ENCODE measurements at places on chromosomes 1 and 21. TPM values are rescaled to one million over a fixed set of nuclear protein-coding genes. Genes with fewer than 3 reads are reported as not detected.
A peak's percentile ranks its signal among the peaks of the same experiment; 100 is the strongest.

DNA sequence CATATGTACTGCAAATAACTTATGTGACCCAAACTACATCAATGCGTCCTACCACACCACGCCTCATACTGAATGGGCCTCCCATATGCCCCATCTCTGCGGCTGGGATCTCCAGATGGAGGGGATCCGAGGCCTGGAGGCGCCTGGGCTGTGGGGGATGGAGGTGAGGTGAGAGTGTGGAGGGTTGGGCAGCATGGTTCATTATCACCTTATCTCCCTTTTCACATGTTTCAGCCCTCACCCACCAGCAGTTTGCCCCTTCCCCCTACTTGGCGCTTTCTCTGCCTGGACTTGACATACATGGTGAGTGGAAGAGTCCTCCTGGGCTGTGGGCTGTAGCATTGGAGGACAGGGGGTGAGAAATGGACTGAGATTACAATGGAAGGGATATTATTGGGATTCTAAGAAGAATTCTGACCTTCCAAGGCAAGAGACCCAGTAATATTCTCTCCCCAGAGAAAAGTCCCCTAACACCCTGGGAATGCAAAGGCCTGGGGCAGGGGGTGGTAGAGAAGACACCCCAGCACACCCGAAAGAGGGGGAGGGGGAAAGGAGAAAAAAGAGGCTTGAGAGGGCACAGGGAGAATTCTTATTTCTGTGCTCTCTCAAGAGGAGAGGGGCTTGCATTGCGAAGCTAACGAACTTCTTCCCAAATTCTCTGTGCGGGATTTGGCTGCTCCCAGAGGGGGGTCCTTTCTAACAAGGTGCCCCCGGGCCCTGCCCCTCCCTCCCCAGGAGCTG is 61.4 kb downstream of the MEF2D start:
- DNase-seq = no peak

DNA sequence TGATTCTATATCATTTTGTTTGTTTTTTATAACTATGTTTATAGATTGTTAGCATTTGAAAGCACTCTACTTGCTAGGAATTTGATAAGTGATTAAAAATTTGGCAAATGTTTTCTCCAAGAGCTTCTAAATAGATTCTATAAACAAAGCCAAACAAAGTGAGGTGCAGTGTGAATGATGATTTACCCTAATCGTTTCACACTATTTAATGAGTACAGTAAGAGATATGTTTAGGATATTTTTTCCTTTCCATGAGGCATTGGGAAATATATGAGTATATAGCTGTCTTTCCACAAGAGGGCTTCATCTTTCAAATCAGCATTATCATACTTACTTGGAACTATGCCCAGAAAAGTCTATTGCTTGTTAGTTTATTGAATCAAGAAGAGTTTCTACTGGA is 277.0 kb upstream of the BRINP3 start:
- no peak for DNase-seq

- DNase-seq = no peak
These were observed 725.1 kb downstream of the BRINP3 start for GRCh38 chr1:189752461-189752995.

- no peak for DNase-seq
These were observed 89.8 kb downstream of the LRRC53 start for GRCh38 chr1:74422421-74423292.

- no peak for DNase-seq
These were observed 150.4 kb upstream of the NEGR1 start for GRCh38 chr1:72432645-72433267.

DNA sequence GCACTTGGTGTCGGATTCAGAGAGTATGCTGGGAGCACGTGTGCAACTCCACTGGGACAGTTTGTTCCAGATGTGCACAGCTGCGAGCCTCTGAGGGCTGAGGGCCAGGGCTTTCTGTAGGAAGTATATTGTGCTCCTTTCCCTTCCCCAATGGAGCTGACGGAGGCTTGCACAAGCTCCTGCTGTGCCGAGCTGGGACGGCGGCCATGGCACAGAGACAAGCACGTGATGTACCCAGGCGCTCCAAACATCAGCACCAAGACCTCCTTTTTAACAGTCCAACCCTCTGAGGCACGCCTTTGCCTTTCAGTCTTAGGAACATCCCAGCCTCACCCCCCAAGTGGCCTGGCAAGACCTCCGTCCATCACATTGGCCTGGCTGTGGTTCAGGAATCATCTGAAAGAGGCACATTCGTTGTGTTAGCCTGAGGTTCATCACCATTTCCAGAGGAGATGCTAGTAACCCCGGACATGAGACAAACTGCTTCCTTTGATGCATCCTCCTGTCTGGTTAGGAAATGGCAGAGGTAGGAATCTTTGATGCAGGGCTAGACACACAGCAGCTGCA is 339.2 kb upstream of the KAZN start:
- DNase-seq = peak; percentile 75

- no peak for DNase-seq
These were observed 240.6 kb downstream of the NCAM2 start for GRCh38 chr21:21238629-21239400.

DNA sequence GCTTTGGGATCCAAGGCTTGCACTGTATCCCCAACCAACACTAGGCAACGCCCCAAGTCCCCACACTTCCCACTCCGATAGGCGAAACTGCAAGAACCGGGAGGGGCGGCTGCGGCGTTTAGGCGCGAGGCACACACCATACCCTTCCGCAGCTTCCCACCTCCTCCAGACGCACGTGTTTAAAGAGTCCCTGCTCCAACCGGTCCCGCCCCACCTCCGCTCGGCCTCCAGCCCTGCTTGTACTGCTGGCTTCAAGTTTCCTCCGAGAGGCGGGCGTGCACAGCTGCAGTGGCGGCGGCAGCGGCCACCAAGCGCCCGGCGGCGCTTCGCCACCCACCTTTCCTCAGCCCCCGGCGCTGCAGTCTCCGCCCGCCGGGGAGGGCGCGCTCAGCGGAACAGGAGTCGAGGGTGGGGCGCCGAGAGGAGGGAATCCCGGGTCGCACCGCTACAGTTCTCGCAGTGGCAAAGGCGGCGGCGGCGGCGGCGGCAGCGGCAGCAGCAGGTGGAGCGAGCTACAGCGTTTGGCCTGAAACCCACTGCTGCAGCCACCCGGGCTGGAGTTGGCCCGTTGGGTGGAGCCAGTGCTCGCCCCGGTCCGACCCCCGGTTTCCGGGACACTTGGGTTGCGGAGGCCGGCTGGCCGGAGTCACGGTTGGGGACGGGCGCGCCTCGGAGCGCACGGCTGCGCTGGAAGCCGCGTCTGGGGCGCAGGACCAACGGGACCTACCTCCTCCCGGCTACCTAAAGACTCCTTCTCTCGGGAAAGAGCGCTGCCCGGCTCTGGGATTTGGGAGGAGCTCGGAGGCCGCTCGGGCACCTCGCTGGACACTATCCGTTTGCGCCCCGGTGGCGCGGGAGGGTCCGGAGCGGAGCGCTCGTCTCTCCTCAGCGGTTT is at the start of gene CNIH3:
Gene CNIH3, plus strand, starts transcription at position 457 of the 895 bp plus-strand sequence. CDS start 858 bp downstream, outside the sequence.
- peak; percentile 60 for DNase-seq

- DNase-seq = no peak
These were observed 132.2 kb upstream of the HOOK1 start for GRCh38 chr1:59682396-59683080.

- no peak for DNase-seq
These were observed 519.5 kb downstream of the SMYD3 start for GRCh38 chr1:245987577-245987976.

DNA sequence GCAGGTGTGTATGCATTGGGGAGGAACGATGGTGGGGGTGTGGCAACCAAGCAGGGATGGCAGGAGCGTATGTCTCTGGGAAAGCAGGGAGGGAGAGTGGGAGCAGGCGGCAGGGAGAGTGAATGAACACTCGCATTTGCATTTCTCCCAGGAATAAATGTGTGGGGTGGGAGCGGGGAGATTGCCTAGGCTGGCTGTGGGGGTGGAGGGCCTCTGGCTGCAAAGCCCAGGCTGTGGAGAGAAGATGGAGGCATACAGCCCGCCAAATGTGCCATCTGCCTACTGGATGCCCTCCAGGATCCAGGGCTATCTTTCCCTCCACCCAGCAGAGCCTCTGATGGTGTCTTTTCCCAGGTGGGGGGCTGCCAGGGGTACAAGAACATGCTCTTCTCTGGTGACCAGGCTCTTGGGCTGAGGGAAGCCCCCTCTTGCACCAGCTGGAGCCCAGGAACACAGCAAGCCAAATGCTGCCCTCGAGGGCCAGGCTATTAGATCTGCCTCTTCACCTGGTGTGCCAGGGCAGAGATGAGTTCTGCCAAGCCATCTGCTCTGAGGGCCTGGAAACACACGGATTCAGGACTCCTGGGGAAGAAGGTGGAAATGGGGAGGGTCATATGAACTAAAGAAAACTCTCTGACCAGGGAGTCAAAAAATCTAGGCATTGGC is 1.7 kb upstream of the OPTC start:
- no peak for DNase-seq

DNA sequence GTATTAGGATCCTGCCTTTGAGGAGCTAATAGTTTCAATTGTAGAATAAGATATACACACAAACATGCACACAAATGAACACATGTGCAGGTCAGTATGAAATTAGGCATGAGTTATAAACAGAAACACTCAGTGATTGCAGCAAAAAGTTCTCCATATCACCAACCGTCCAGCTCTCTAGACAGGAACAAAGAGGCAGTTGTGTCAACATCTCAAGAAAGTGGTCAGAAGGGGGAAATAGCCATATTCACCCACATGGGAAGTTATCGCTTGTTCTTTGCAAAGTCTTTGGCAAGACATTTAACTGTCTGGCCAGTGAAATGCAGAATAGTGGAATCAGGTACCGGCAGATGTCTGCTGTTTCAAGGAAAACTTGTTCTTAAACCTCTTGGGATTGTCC is 29.4 kb upstream of the PIGC start:
- no peak for DNase-seq

DNA sequence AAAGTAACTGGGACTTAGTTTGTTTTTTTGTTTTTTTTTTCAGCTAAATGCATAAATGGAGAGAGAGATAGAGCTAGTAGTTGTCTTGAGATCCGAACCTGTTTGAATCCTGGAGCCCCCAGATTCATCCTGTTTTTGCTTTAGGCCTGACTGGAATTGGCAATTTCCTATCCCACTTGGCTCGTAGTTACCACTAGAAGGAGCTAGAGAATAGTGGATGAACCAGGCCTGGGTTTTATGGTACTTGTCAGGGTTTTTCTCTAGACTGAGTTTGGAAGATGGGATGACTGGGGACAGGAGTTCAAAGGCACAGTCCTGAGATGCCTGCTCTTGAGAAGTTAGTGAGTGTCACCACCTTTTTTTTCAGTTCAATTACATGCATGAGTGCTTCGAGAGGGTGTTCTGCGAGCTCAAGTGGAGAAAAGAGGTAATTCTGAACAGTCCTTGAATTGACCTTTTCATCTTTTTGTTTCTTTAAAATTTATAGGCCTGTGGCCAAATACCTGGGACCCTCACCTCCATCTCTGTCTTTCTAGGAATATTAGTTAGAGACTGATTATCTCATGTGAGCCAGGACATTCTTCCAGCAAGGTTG is 23.4 kb downstream of the CELF3 start:
- DNase-seq = no peak

DNA sequence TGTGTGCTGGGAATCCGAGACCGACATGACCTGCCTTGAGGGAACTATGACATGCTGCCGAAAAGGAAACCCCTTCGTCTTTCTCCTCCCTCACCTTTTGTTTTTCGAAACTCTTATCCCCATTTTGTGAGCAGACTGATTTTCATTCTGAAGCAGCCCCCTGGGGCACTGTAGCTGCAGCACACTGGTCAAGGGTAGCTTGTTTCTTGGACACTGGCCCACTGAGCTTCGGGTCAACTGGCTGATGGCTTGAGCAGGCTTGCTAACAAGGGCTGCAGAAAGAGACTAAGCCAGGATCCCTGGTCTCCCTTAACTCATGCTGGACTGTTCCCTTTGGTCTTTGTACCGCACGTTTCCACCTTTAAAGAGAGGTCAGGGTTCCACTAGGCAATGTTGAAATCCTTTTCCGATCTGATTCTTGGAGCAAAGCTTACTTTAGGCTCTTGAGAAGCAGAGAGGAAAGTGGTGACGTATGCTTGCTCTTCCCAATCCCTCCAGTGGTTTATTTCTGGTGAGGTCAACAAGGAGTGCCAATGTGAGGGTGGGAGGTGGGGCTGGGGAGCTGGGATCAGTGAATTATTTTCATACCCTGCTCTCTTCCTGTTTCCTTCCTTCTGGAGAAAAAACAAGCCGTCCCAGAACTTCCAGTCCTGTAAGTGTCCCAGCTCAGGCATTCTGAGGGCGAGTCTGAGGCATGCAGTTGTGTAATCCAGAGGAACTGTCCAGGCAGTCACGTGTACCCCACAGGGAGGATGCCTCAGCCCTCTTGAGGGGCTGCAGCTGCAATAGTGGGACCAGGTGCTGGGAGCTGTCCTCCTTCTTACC is 7.6 kb downstream of the CYP4B1 start:
- no peak for DNase-seq

DNA sequence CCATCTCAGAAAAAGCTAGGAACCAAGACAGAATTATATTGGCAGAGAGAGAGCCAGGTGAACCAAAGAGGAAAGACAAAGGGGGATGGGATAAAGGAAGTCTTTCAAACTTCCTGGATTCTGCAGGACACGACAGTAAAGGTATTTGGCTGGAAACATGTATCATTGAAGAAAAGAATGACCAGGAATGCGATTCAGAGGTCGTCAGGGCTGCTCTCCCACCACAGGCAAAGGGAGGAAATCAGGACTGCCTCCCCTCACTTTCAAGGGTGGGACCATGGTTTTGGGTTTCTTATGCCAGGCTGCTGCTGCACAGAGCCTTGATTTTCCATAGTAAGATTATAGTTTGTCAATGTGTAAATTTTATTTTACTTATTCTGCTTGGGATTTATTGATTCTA is 848.8 kb downstream of the BRINP3 start:
- no peak for DNase-seq

DNA sequence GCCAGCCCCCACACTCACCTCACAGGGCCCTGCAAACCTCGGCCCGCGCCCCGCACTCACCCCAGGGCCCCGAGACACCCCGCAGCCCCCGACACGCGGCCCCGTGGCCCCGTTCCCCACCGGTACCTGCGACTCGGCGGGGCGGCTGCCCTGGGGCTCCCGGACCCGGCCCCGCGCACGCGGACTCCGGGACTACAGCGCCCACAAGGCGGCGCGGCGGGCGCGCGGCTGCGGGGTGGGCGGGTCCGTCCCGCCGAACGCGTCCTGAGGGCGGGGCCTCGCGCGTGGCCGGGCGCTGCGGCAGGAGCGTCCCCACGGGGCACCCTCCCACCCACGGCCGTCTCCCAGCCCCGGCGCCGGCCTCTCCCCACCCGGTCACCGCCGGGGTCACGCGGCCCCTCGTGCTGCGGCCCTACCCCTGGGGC is at the start of gene SLC19A1:
Gene SLC19A1, minus strand, starts transcription at position 199 of the 425 bp plus-strand sequence. CDS start 4,481 bp downstream, outside the sequence.
- peak; percentile 90 for DNase-seq

Gene SLC35F3
- total RNA-seq = not detected

Gene LCE3E
- not detected for total RNA-seq

Gene OSCP1
- 3.4 TPM for total RNA-seq
